Astrocyte (in vitro differentiated cells and primary cell): ENCODE measurements at places on chromosomes 4 and X. TPM values are rescaled to one million over a fixed set of nuclear protein-coding genes. Genes with fewer than 3 reads are reported as not detected.

PPP1R3F gene
- total RNA-seq, result 5.6 and 6.6 TPM in 2 replicates

XKRX gene
- not detected in 2 replicates for total RNA-seq

ZC4H2 gene
- 16.5 and 18.7 TPM in 2 replicates for total RNA-seq

PWWP3B gene
- total RNA-seq, result 3.1 and 3.3 TPM in 2 replicates

AR gene
- total RNA-seq, result 8.3 and 9.0 TPM in 2 replicates

CT45A2 gene
- not detected in 2 replicates for total RNA-seq

JCHAIN gene
- total RNA-seq, result not detected in 2 replicates

DMP1 gene
- total RNA-seq, result 0.10 and 0.11 TPM in 2 replicates

CSAG2 gene
- total RNA-seq, result not detected in 2 replicates

UGT8 gene
- total RNA-seq, result 6.4 and 7.7 TPM in 2 replicates

FRAS1 gene
- 20.5 and 24.6 TPM in 2 replicates for total RNA-seq

DCK gene
- total RNA-seq, result 7.0 and 10.8 TPM in 2 replicates

VCX2 gene
- not detected in 2 replicates for total RNA-seq

GALNTL6 gene
- 0.61 and 0.67 TPM in 2 replicates for total RNA-seq

ENAM gene
- 0.11 and 0.38 TPM in 2 replicates for total RNA-seq

NLGN3 gene
- total RNA-seq, result 0.84 and 0.93 TPM in 2 replicates

SFRP2 gene
- total RNA-seq, result 92.8 and 146 TPM in 2 replicates
